Aortic smooth muscle cell (primary cell): ENCODE measurements at places on chromosomes 5 and 9. TPM values are rescaled to one million over a fixed set of nuclear protein-coding genes. Genes with fewer than 3 reads are reported as not detected.

Gene TMEM215
- total RNA-seq, result not detected in 2 replicates

Gene NR6A1
- under 0.01 and 0.44 TPM in 2 replicates for total RNA-seq

Gene CYLC2
- total RNA-seq, result not detected in 2 replicates

Gene WNT8A
- not detected in 2 replicates for total RNA-seq

Gene CDK9
- 39.1 and 42.0 TPM in 2 replicates for total RNA-seq

Gene PTGS1
- 38.4 and 138 TPM in 2 replicates for total RNA-seq

Gene DMRT3
- not detected in 2 replicates for total RNA-seq

Gene URM1
- total RNA-seq, result 32.2 and 40.7 TPM in 2 replicates

Gene SPOCK1
- total RNA-seq, result 50.3 and 224 TPM in 2 replicates

Gene FAXDC2
- total RNA-seq, result 9.0 and 13.6 TPM in 2 replicates

Gene WDR31
- 2.1 and 2.9 TPM in 2 replicates for total RNA-seq

Gene ENHO
- not detected in 2 replicates for total RNA-seq

Gene CCDC152
- total RNA-seq, result 3.0 and 3.8 TPM in 2 replicates

Gene PNPLA7
- 1.3 and 1.7 TPM in 2 replicates for total RNA-seq

Gene MRPL50
- 10.3 and 11.9 TPM in 2 replicates for total RNA-seq

Gene THBS4
- total RNA-seq, result 0.56 and 1.3 TPM in 2 replicates

Gene SLC6A3
- not detected in 2 replicates for total RNA-seq
